ENCODE measurements at places on chromosomes 4 and X. TPM values are rescaled to one million over a fixed set of nuclear protein-coding genes. Genes with fewer than 3 reads are reported as not detected.

Gene TBX22
- total RNA-seq = not detected

GRCh38 chr4:31803526-31804195, 1083.5 kb downstream of the PCDH7 start:
- DNase-seq = peak; percentile 6
- H3K4me3 ChIP-seq = no peak overlapping the region
- no peaks in the 10 kb centered on the region for H3K4me1 ChIP-seq
- H3K36me3 ChIP-seq = no peaks in the 10 kb centered on the region

DNA sequence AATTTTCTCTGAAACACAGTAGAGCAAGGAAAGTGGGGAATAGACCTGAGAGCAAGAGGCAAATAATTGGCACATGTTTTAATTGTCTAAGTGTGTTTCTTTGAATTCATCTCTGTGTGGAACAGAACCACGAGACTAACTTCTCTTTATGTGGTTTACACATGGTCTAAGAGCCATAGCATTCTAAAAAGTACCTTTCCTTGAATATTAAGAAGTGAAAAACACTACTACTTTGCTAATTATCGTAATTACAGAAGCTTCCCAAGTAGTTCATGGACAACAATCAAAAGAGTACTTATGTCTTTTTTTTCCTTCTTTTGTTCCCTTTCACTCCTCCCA, 2.9 kb upstream of the CYBB start:
- no peaks in the 10 kb centered on the region for H3K36me3 ChIP-seq
- no peak overlapping the region for H3K27ac ChIP-seq
- no peak overlapping the region for H3K4me3 ChIP-seq

GRCh38 chrX:118772051-118772450, 44.6 kb downstream of the IL13RA1 start:
- no peak for DNase-seq
- no peaks in the 10 kb centered on the region for H3K4me1 ChIP-seq
- no peak overlapping the region for H3K4me3 ChIP-seq
- H3K27ac ChIP-seq = no peak overlapping the region

GRCh38 chrX:46341767-46342322, 203.4 kb downstream of the ZNF674 start:
- no peaks in the 10 kb centered on the region for H3K36me3 ChIP-seq
- H3K27ac ChIP-seq = no peak overlapping the region
- no peaks in the 10 kb centered on the region for H3K27me3 ChIP-seq

- no peaks in the 10 kb centered on the region for H3K36me3 ChIP-seq
- H3K27me3 ChIP-seq = peaks cover 2% of the 10 kb centered on the region
- H3K4me1 ChIP-seq = no peaks in the 10 kb centered on the region
- no peak for DNase-seq
These were observed 127.1 kb upstream of the TMEM164 start for GRCh38 chrX:109875831-109876230.

DNA sequence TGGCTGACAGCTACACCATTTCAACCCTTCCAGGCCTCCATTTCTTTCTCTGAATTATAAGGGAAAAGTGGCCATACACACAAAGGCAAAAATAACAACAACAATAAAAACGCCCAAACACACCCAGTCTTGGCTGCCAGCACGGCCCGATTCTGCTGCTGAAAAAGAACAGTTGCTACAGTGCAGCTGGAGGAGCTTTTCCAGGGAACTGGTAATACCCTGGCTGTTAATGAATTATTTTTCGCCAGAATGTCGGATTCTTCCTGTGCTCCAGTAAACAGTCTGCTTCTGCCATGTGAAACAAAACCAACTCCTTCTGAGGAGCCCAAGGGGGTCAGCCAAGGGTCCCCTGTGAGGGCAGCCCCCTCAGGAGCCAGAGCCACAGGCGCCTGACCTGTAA, 6.6 kb downstream of the RAI2 start:
- peak; percentile 17 for DNase-seq
- H3K4me1 ChIP-seq = no peaks in the 10 kb centered on the region
- no peak overlapping the region for H3K4me3 ChIP-seq
- H3K27me3 ChIP-seq = peaks cover 6% of the 10 kb centered on the region

DNA sequence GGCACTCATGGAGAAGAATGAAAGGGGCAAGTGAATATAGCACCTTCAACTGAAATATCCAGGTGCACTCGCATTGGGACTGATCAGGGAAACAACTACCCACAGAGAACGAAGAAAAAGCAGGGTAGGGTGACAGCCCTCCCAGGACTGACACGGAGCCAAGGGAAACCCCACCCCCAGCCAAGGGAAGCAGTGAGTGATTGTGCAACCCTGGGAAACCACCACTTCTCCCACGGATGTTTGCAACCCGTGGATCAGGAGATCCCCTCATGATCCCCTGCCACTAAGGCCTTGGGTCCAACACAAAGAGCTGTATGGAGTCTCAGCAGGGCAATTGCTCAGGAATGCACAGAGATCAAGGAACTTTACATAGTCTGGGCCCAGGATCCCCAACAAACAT, 158.5 kb upstream of the HCCS start:
- no peak overlapping the region for H3K27ac ChIP-seq
- no peaks in the 10 kb centered on the region for H3K4me1 ChIP-seq
- H3K27me3 ChIP-seq = no peaks in the 10 kb centered on the region
- H3K36me3 ChIP-seq = no peaks in the 10 kb centered on the region
- no peak overlapping the region for H3K4me3 ChIP-seq

GRCh38 chr4:115972967-115973366, 859.5 kb upstream of the NDST4 start:
- DNase-seq = no peak
- H3K4me1 ChIP-seq = no peaks in the 10 kb centered on the region
- H3K36me3 ChIP-seq = no peaks in the 10 kb centered on the region
- H3K27me3 ChIP-seq = no peaks in the 10 kb centered on the region
- no peak overlapping the region for H3K4me3 ChIP-seq

Gene MAGED4
- total RNA-seq = 1.9 TPM

DNA sequence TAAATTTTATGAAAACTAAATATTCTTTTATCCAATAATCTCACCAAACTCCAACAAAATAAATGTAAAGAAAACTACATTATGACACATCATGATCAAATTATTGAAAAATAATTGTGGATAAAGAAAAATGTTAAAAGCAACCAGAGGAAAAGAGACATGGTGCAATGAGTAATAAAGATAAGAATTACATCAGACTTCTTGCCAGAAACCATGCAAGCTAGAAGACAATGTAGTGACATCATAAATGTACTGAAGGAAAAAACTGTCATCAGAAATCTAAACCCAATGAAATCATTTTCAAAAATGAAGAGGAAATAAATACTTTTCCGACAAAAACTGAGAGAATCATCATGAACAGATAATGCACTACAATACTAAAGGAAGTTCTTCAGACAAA, 135.9 kb upstream of the EOLA2 start:
- no peak for DNase-seq
- H3K27ac ChIP-seq = no peak overlapping the region
- no peaks in the 10 kb centered on the region for H3K36me3 ChIP-seq
- no peaks in the 10 kb centered on the region for H3K27me3 ChIP-seq
- no peak overlapping the region for H3K4me3 ChIP-seq

DNA sequence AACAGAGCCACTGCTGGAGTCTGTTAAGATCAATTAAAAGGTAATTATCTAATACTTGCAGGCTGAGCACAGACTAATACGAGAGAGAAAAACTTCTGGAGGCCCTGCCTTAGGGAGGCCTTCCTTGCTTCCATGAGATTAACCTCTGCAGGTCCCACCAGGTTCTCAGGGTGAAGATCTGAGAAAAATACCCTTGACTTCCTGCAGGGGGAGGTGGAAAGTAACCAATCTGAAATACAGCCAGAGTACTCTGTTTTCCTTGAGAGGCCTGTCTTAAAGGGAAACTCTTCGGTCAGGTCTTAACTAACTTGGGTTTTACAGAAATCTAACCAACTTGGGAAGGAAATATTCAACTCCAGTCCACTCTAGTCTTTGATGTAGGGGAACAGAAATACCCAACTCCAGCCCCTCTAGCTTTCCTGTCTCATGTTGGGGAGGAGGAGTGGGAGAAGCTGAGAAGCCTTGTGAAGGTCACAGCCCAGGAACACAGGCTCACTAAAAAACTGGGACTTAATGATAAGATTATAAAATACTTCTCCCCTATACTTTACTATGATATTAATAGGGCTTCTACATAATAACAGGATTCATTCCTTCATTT, 77.1 kb downstream of the TBCK start:
- H3K27me3 ChIP-seq = no peaks in the 10 kb centered on the region
- H3K36me3 ChIP-seq = peaks cover 3% of the 10 kb centered on the region
- no peak overlapping the region for H3K4me3 ChIP-seq
- H3K4me1 ChIP-seq = no peaks in the 10 kb centered on the region
- no peak overlapping the region for H3K27ac ChIP-seq

DNA sequence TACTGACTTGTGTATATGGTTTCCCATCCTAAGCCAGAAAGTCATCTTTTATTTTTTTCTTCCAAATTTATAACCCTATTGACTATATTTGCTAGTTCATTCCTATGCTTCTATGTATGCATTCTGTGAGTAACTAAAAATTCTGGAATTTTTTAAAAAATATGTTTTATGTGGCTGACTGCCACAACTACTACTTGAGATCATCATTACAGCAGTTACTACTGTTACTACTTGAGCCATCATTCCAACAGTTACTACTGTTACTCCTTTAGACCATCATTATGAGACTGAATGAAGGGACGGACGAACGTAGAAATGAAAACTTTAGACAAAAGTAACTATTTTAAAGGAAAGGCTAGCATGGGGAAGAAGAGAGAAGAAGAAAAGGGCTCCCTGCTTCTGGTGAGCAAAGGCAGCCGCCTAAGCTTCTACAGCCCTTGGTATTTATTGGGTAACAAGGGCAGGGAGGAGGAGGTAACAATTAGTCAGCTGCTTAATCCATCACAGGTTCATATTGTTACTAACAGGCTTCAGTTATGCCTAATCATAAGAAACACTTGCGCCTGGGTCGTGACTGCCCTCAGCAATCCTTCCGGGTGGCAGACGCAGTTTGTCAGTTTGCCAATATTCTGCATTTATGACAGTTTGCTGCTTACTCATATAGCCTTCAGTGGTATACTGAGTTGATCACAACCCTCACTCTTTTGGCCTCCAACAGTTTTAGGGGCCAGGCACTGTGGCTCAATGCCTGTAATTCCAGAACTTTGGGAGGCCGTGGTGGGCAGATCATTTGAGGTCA, 80.4 kb downstream of the PDLIM5 start:
- no peaks in the 10 kb centered on the region for H3K36me3 ChIP-seq
- no peak overlapping the region for H3K27ac ChIP-seq
- no peak for DNase-seq
- no peaks in the 10 kb centered on the region for H3K27me3 ChIP-seq
- H3K4me1 ChIP-seq = peaks cover 21% of the 10 kb centered on the region
- no peak overlapping the region for H3K4me3 ChIP-seq

- no peak for DNase-seq
- H3K27me3 ChIP-seq = peaks cover 3% of the 10 kb centered on the region
- H3K4me1 ChIP-seq = no peaks in the 10 kb centered on the region
- no peak overlapping the region for H3K27ac ChIP-seq
- no peak overlapping the region for H3K4me3 ChIP-seq
- H3K36me3 ChIP-seq = no peaks in the 10 kb centered on the region
These were observed 18.6 kb downstream of the CLCN4 start for GRCh38 chrX:10175319-10175871.

GRCh38 chr4:76306882-76307659, 538 bp downstream of the STBD1 start:
- peak overlapping the region; percentile 68 for H3K4me3 ChIP-seq
- no peaks in the 10 kb centered on the region for H3K27me3 ChIP-seq
- peak overlapping the region; percentile 75 for H3K27ac ChIP-seq
- no peaks in the 10 kb centered on the region for H3K36me3 ChIP-seq
- no peaks in the 10 kb centered on the region for H3K4me1 ChIP-seq

GRCh38 chr4:163662768-163663167, 168.3 kb downstream of the TMA16 start:
- no peaks in the 10 kb centered on the region for H3K36me3 ChIP-seq
- no peaks in the 10 kb centered on the region for H3K27me3 ChIP-seq
- no peak overlapping the region for H3K27ac ChIP-seq
- H3K4me1 ChIP-seq = no peaks in the 10 kb centered on the region

DNA sequence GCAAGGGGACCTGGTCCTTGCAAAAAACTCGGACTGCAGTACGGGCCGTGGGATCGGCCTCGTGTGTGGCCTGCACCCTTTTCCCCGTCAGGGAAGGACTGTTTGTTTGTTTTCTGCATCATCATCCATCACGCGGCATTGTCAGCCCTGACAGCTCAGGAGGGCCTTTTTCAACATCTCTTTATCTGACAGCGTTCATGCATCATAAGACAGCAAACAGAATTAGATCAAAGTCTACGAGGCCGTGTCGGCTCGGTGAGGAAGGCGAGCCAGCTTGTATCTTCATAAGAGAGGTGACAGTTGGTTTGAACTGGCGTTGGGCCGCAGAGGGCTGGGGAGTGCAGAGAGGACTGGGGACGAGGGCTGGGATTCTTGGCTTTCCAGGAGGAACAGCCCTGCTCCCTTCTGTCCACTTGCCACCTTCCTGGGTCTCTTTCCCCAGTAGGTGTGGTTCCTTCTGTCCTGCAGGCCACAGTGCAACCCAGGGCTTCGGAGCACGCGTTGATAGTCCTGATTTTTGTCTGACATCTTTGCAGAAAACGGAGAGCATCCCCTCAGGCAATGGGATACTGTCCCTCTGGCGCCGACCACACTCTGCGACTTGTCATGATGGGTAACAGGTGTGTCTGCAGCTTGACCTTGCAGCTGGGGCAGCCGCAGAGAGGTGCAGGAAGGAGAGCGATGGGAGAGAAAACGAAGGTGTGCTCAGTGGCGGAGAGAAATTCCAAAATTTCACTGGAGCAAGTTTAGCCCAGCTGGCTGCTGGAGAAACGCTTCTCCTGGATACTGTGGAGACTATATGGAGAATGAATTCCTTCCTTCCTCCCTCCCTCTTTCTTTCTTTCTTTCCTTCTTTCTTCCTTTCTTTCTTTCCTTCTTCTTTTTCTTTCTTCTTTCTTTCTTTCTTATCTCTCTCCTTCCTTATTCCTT, 104.0 kb upstream of the SHOX start:
- no peaks in the 10 kb centered on the region for H3K27me3 ChIP-seq
- DNase-seq = no peak
- H3K36me3 ChIP-seq = no peaks in the 10 kb centered on the region
- no peaks in the 10 kb centered on the region for H3K4me1 ChIP-seq
- no peak overlapping the region for H3K27ac ChIP-seq

Gene TLR1
- total RNA-seq = 18.0 TPM

Gene HSFX3
- not detected for total RNA-seq

- no peak for DNase-seq
- no peaks in the 10 kb centered on the region for H3K27me3 ChIP-seq
- H3K27ac ChIP-seq = no peak overlapping the region
- no peaks in the 10 kb centered on the region for H3K4me1 ChIP-seq
These were observed 37.6 kb downstream of the CCNQ start for GRCh38 chrX:153561337-153561736.

DNA sequence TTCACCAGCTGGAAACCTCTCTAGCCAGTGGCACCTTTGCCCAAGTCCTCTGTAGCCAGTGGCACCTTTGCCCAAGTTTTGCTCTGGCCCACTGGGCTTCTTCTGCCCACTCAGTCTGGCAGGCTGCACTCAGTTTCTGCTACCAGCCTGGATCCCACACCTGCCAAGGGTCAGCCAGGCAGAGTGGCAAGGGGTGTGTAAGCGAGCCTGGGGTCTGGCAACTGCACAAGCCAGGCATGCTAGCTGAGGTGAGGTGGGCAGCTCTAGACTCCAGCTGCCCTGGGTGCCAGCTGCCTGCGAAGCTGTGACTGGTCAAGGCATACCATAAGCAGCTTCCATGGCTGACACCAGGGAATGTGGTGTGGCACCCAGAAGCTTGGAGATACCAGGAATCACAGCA, 233.1 kb upstream of the DKK2 start:
- no peaks in the 10 kb centered on the region for H3K4me1 ChIP-seq
- H3K36me3 ChIP-seq = no peaks in the 10 kb centered on the region
- no peak overlapping the region for H3K27ac ChIP-seq
- no peaks in the 10 kb centered on the region for H3K27me3 ChIP-seq

Gene FGF2
- 16.9 TPM for total RNA-seq

GRCh38 chr4:47068986-47069385, 37.6 kb downstream of the GABRB1 start:
- H3K36me3 ChIP-seq = no peaks in the 10 kb centered on the region
- H3K27me3 ChIP-seq = no peaks in the 10 kb centered on the region
- no peak overlapping the region for H3K4me3 ChIP-seq
- DNase-seq = no peak
- no peaks in the 10 kb centered on the region for H3K4me1 ChIP-seq
